CD4-positive, alpha-beta T cell (primary cell): ENCODE measurements at places on chromosomes 12 and 14. TPM values are rescaled to one million over a fixed set of nuclear protein-coding genes. Genes with fewer than 3 reads are reported as not detected.

DNA sequence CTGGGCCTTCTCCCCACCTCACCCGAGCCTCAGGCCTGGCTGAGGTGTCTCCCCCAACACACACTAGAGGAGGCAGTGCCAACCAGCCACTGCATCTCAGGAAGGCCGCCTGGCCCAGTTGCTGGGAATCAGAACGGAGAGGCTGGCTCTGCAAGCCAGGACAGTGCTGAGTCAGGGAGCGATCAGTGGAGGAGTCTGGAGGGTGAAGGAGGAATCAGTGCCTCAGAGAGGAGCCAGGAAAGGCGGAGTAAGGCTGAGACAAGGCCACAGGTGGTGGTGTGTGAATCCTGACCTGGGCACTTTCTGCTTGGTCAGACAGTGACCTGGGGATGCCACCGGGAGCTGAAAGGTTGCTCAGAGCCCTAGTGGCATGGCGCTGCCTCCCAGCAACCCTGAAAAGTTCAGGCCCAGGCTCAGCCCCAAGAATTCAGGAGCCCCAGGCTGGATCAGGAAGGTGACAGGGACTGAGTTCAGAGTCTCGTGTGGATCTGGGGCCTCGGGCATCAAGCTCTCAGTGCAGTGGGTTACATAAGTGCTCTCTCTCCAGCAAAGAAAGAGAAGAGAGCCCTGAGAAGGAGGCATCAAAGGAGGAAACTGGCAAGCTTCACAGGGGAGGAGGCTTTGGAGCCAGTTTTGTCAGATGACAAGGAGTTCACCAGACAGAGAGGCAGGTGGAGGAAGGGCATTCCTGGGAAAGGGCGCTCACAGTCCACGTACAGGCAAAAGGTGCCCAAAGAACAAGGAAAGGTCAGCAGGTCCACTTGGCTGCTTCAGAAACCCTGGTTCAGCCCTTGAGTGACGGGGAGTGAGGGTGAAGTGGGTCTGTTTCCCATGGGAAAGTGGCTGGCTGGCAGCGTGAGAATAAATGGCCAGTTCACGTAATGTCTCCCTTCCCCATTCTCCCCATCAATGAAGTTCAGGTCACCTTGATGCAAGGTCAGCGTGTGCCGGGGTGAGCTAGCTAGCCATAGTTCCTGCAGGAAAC is 87.8 kb downstream of the ZFP36L1 start:
- DNase-seq, result no peak

- no peak for DNase-seq
Observed at GRCh38 chr12:30201301-30202160, 417.8 kb upstream of the TMTC1 start.

GRCh38 chr12:42643881-42644579 is 54.5 kb upstream of the PRICKLE1 start:
- DNase-seq, result no peak

GRCh38 chr14:49999826-50000379 is 107.0 kb downstream of the ARF6 start:
- DNase-seq, result no peak

Gene PLCZ1
- total RNA-seq, result not detected

DNA sequence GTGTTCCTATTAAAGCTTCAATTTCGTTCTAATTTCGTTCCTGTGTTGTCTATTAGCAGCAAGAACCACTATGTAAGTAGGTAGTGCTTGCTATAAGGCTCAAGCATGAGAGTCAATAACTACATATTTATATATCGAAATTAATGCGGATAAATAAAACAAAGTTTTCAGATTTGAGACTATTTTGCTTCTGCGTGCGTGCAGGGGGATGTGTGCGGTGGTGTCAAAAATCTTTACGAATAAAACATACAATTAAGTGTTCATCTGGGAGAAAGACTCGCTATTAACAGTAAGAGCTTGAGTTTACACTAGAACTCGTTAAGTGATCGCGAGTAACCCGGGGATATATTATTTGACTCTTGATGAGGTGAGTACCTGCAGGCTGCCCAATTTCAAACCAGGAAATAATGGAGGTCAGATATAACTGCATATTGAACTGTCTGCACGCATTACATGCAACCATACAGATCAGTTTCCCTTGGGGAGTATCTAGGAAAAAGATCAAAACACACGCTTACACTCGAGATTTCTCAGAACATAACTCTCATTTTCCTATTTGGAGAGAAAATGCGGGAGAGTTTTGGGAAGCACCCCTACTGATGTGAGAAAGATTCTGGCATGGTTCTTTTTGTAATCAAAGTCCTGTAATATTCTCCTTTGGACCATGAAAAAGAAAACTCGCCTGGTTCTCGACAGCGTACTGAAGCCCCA is 813 bp downstream of the TWF1 start:
- no peak for DNase-seq

DNA sequence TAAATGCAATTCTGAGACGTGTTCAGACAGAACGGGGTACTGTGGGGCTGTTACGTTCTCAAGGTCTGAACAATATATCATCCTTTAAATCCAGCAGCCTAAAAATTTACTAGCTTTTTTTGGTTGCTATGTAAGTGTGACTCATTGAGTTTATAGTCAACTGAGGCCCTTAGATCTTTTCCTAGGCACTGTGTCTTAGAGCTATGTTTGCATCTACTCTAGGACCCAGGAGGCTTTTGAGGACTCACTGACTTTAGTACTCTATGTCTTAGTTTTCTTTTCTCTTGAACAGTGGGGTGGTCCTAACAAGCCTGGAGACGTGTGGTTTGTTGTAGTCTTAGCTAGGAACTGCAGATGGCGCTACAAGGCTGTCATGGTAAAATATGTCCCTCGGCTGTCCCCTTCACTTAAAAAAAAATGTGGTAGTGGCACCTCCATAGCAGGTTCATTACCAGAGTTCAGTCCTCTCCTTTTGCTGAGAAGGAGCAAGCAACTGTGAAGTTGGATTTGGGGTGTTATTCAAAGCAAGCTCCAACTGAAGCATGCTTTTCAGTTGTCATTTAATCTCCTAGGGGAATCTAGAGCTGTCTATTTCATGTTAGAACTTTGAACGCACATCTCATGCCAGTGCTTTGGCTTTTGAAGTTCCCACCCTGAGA is 8.7 kb upstream of the SPATS2 start:
- no peak for DNase-seq

GRCh38 chr12:72025524-72025923 is 86.9 kb downstream of the TPH2 start:
- no peak for DNase-seq

GRCh38 chr12:54005853-54006558 is 2.8 kb upstream of the HOXC8 start:
- peak; percentile 68 for DNase-seq

- no peak for DNase-seq
Observed at GRCh38 chr12:54452628-54453027, 20.8 kb downstream of the GTSF1 start.

- no peak for DNase-seq
Observed at GRCh38 chr12:112275207-112275606, 107.0 kb downstream of the HECTD4 start.

Gene RHOJ
- total RNA-seq, result not detected

GRCh38 chr14:91405724-91406435 is 11.7 kb downstream of the CCDC88C start:
- no peak for DNase-seq

DNA sequence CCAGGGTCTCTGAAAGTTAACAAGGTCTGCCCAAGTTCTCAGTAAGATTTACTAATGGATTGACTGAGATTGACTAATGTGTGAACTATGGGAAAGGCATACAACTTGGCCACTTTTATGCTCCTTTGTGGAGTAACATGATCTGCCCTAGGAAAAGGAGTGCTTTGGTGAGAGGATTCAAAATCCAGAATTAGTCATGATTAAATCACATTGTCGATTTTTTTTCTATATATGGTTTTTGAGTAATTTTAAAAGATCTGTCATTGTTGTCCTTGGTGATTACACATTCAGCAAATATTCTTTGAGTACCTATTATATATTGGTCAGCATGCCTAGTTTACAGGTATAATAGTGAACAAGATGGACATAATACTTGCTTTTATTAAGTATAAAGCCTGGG is 147.7 kb upstream of the SYT10 start:
- DNase-seq, result no peak

DNA sequence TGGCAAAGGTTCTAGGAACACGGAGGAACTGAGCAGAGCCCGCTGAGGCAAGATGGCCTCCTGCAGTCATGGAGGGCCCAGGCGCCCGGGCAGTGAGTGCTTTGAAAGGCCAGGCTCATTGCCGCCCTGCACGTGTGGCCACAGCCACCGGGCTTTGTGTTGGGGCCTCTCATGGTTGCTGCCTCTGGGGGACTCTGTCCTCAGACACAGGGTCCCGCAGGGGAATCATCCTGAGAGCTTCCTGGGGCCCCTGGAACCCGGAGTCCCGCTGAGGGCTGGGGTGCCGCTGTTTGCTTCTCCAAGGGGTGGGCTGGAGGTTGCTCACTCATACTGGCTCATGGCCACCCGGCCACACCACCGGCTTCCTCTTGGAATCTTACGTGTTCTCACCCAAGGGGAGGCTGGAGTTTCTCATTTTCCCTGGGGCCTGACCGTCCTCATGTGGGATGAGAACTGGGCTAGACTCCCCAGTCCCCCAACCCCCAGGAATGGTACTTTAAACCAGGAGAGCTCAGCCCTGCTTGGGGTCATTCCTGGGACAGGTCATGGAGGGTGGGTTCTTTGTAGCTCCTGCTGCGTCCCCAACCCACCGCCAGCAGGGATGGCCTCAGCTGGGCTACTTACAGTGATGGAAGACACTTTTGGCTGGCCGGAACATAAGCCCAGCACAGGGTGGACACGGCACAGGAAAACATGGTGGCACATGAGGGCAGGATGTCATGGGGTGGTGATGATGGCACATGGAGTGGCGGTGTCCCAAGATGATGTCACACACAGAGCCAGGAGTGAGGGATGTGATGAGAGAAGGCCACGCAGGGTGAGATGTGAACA is 21.1 kb upstream of the LRTM2 start:
- peak; percentile 13 for DNase-seq

Gene REM2
- 9.4 TPM for total RNA-seq

Gene PRH2
- not detected for total RNA-seq

GRCh38 chr12:110932046-110932445 is 11.7 kb upstream of the MYL2 start:
- DNase-seq, result no peak

DNA sequence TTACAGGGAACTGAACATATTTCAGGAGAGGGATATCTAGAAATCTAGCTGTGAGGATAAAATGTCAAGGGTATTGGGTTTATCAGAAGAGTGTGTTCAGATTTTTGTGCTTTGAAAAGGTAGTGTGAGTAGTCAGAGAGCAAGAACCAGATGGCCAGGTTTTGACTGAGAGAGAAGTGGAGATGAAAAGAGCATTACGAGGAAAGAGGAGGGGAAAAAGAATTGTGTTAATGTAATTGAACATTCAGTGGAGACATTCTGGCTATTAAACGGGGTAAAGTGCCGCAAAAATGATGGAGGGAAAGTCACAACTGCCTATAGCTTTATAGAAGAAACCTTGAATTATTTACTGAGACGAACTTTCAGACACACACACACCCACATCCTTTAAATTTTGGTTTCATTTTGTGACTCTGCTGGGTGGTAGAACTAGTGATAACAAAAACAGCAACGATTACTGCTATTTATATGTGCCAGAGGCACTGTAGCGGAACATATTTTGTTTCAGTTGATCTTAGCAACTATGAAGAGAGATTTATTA is 213.6 kb downstream of the ERC1 start:
- DNase-seq, result peak; percentile 42

GRCh38 chr12:49662998-49663843 is 39.9 kb downstream of the PRPF40B start:
- DNase-seq, result peak; percentile 91

Gene EID3
- total RNA-seq, result 13.5 TPM

- DNase-seq, result no peak
Observed at GRCh38 chr14:77554816-77555599, 56.4 kb upstream of the ISM2 start.

GRCh38 chr14:78764240-78764639 is 594.1 kb downstream of the NRXN3 start:
- no peak for DNase-seq

Gene SINHCAF
- total RNA-seq, result 119 TPM

- no peak for DNase-seq
Observed at GRCh38 chr12:47014474-47014873, 64.9 kb upstream of the PCED1B start.

- no peak for DNase-seq
Observed at GRCh38 chr14:100081997-100082625, 16.9 kb downstream of the EVL start.

Gene TSPAN9
- 1.3 TPM for total RNA-seq

DNA sequence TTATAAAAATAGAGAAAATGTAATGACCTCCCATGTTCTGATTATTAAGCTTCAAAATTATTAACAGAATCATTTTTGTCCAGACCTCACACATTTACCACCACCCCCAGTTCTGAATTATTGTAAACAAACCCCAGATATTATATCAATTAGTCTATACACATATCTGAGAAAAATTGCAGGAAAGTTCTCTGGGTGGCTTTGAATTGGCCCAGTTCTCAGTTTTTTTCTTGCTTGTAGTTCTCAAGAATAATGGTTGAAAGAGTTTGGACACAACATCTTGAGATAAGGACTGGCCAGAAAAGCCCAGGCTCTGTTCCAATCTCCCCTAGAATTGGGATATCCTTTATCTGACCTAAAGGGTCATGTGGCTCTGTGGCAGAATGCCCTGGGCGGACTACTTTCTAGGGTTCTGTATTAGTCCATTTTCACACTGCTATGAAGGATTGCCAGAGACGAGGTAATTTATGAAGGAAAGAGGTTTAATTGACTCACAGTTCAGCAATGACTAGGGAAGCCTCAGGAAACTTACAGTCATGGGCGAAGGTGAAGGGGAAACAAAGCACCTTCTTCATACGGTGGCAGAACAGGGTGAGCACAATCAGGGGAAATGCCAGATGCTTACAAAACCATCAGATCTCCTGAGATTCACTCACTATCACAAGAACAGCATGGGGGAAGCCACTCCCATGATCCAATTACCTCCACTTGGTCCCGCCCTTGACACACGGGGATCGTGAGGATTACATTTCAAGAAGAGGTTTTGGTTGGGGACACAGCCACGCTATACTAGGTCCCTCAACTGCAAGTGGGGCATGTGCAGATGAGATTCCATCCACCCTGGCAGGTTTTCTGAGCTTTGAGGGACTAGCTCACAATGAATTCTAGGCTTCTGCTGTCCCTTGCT is 1504.6 kb upstream of the FLRT2 start:
- no peak for DNase-seq

- no peak for DNase-seq
Observed at GRCh38 chr12:43095669-43096280, 456.2 kb downstream of the ADAMTS20 start.

- DNase-seq, result no peak
Observed at GRCh38 chr14:94381149-94382030, 7.0 kb downstream of the SERPINA1 start.

DNA sequence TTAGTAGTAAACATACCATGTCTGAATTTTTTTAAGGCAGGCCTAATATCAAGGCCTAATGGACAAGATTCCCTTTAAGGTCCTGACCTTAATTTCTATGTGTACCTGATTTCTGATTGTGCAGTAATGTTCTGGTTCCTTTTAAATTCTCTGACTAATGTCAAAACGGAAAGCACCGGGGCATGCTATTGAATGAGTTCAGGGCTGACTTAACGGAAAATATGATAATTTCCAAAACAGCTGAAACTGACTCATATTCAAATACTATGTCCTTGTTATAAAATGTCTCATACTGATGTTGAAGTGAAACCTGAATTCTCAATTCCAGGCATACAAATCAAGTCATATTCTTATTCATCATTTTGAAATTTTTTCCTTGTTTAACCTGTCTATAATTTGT is 6.7 kb downstream of the TAS2R43 start:
- no peak for DNase-seq

- no peak for DNase-seq
Observed at GRCh38 chr12:40078266-40078665, 27.6 kb downstream of the SLC2A13 start.

GRCh38 chr14:19902409-19902808 is 18.0 kb upstream of the OR4K5 start:
- DNase-seq, result no peak
